ENCODE measurements at places on chromosomes 6 and 20.

- DNase-seq, result no peak
These were observed 30.4 kb upstream of the STXBP5 start for GRCh38 chr6:147173675-147174308.

- no peak for DNase-seq
These were observed 184.7 kb upstream of the RALGAPA2 start for GRCh38 chr20:20897145-20897544.

DNA sequence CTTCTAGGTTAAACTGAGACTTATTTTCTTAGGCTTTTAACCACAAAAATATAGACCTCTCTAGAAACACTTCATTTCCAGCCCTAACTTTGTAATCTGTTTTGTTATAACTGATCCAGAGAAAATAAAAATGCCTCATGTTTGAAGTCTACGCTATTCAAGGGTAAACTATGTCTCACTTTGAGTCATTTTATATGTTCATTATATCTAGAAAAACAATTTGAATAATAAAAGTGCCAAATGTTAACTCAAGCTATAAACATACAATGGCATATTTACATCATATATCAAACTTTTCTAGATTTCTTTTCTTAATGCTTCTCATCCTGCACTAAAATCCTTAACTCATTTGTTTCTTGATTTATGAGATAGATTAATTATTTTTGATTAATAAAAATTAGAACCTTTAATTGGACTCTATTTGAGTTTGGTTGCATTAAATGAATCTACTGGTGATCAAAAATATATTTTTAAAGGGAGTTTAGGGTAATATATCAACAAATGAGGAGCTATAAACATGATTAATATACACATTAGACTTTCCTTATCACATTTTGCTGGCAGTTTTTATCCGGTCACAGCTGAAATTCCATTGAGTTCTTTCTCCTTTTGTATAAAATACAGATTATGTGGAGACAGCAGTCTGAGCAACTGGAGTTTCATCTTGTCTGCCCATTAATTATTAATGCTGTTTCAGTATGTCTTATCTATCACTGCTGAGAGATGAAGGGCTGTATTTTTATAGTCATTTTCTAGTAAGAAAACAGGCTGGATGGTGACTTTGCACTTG, 246.5 kb downstream of the TBX18 start:
- no peak for DNase-seq

GRCh38 chr20:54514028-54514607, 38.7 kb downstream of the DOK5 start:
- DNase-seq, result no peak

- DNase-seq, result no peak
These were observed 73.0 kb downstream of the PHIP start for GRCh38 chr6:79005024-79005423.

DNA sequence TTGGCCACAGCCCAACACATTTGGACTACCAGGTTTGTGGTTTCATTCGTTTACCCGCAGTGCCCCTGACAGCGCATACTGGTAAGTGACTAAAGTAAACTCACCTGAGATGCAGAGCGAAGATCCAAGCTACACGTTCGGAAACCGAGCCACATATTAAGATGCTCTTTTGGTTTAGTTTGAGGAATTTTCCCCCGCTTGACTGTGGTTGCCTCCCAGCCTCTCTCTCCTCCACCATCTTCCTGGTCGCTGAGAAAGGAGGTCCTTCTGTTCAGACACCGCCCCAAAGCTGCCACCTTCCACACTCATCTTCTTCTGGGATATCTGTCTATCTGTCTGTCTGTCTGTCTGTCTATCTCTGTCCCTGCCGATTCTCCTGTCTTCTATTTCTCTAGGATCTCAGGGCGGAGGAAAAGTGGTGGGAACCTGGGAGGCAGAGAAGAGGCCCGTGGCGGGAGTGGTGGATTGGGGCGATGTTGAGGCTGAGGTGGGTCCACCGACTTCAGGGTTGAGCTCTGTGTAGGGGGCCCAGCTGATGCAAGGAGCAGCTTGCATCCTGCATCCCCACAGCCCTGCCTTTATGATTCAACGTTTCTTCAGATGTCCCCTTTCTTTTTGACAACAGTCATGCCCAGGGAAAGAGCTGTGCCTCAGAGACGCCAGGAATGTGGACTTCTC, 196.9 kb upstream of the ZNF184 start:
- DNase-seq, result no peak

DNA sequence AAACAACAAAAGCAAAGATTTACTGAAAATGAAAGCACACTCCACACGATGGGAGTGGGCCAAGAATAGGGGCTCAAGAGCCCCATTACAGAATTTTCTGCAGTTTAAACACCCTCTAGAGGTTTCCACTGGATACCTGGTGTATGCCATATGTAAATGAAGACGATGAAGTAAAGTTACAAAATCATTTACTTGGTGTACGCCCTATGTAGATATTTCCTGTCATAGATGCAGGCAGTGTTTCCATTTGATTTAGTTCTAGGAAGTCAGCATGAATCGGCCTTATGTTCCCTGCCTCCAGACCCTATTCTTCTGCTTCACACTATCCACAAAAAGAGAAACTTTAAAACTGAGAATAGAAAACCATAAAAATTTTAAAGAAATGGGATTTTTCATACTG, 404.4 kb upstream of the GJE1 start:
- DNase-seq, result no peak

DNA sequence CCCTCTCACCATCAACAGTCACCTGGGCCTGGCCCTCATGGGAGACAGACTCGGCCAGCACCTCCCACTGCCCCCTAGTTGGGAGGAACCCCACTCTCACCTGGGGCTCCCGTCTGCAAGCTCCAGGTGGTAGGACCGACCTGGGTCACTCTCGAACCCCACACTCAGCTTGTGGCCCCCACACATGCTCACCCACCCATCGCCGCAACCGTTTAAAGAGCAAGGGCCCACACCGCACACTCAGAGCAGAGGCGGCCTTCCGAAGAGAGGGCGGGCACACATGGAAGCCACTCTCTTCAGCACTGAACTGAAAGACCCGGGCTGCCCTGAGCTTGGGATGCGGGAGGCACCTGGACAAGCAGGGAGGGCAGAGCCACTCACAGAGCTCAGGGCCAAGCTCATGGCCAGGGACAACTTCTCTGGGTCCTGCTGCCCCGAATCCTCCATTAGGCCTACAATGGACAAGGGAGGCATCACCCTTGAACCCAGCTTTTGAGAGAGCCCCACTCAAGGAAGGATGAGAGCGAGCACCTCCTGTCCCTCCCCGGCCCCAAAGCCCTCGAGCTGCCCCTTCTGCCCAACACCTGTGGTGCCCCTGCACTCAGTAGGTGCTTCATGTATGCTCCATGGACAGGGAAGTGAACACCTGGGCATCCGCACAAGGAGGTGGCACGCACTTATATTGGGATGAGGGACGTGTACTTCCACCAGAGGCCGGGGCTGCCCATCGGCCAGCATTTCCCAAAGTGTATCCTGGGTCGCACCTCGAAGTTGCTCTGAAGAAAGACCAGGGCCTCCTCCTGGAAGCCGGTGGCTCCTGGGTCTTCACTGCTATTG, 50.4 kb downstream of the YTHDF1 start:
- DNase-seq, result no peak

Data from foreskin melanocyte (primary cell).